ENCODE measurements at places on chromosomes 3 and 15. TPM values are rescaled to one million over a fixed set of nuclear protein-coding genes. Genes with fewer than 3 reads are reported as not detected.

DNA sequence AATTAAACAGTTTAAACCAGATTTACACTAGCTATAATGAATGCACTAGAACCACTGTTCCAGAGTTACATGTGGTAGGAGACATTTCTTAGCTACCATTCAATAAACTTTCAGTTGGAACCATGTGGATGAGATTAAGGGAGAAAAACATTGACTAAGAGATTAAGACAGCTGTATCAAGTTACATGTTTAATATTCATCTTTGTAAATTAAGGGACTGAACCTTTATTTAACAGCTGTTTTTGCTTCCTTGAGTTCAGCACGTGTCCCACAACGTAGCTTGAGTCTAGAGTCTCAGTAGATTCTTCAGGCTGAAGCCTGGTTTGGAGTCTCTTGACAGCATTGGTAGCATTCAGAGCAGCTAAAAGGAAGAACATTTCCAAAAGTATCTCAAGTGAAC, 27.2 kb upstream of the CFAP44 start:
- DNase-seq, result no peak
- no peaks in the 10 kb centered on the region for H3K27me3 ChIP-seq
- H3K4me3 ChIP-seq, result no peak overlapping the region
- H3K36me3 ChIP-seq, result peaks cover 42% of the 10 kb centered on the region
- no peak overlapping the region for H3K27ac ChIP-seq
- no peaks in the 10 kb centered on the region for H3K4me1 ChIP-seq

Gene ALDH1L1
- not detected for total RNA-seq

- no peak overlapping the region for H3K27ac ChIP-seq
- peaks cover 9% of the 10 kb centered on the region for H3K36me3 ChIP-seq
- H3K4me1 ChIP-seq, result no peaks in the 10 kb centered on the region
- H3K4me3 ChIP-seq, result no peak overlapping the region
- DNase-seq, result no peak
These were observed 42.7 kb downstream of the GOLGA6A start for GRCh38 chr15:74039656-74040010.

Gene GOLGA8N
- total RNA-seq, result 4.0 TPM

- no peak overlapping the region for H3K27ac ChIP-seq
- peaks cover 7% of the 10 kb centered on the region for H3K27me3 ChIP-seq
- no peaks in the 10 kb centered on the region for H3K4me1 ChIP-seq
These were observed 223.2 kb upstream of the THBS1 start for GRCh38 chr15:39357480-39358268.

GRCh38 chr3:185089343-185089742, 63.5 kb downstream of the C3orf70 start:
- H3K27me3 ChIP-seq, result no peaks in the 10 kb centered on the region
- H3K4me3 ChIP-seq, result no peak overlapping the region
- H3K27ac ChIP-seq, result no peak overlapping the region
- H3K36me3 ChIP-seq, result no peaks in the 10 kb centered on the region

GRCh38 chr3:142768338-142768737, 44.5 kb downstream of the TRPC1 start:
- H3K27ac ChIP-seq, result no peak overlapping the region
- DNase-seq, result no peak
- no peaks in the 10 kb centered on the region for H3K4me1 ChIP-seq
- H3K4me3 ChIP-seq, result no peak overlapping the region

Gene AGTR1
- total RNA-seq, result not detected

- H3K4me1 ChIP-seq, result no peaks in the 10 kb centered on the region
- no peaks in the 10 kb centered on the region for H3K27me3 ChIP-seq
- no peak for DNase-seq
- no peaks in the 10 kb centered on the region for H3K36me3 ChIP-seq
These were observed 63.3 kb upstream of the GATM start for GRCh38 chr15:45441686-45442085.

Gene CDHR4
- total RNA-seq, result 0.37 TPM

GRCh38 chr3:117393119-117393518, 683.5 kb downstream of the TUSC7 start:
- DNase-seq, result no peak
- no peaks in the 10 kb centered on the region for H3K36me3 ChIP-seq
- H3K27ac ChIP-seq, result no peak overlapping the region

Measured in activated naive CD8-positive, alpha-beta T cell treated with anti-CD3 and anti-CD28 coated beads for 36 hours (primary cell).